ENCODE measurements at places on chromosomes 3 and 15.

DNA sequence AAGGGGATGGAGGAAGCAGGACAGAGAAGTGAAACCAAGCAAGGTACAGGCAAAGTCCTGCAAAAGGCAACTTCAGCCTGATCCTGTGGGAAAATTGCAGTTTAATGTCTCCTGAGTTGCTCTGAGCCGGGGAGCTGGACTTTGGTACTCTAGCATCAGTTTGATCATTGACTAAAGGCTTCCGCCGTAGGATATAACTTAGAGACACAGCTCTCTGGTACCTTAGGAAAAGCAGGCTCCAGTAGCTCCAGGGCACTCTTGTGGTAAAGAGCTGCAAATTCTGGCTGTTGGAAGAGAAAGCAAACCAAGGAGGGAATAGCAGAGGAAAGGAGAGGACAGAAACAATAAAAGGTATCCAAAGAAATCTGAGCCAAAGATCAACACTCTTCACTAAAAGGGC is 521.1 kb downstream of the PLOD2 start:
- DNase-seq = no peak

DNA sequence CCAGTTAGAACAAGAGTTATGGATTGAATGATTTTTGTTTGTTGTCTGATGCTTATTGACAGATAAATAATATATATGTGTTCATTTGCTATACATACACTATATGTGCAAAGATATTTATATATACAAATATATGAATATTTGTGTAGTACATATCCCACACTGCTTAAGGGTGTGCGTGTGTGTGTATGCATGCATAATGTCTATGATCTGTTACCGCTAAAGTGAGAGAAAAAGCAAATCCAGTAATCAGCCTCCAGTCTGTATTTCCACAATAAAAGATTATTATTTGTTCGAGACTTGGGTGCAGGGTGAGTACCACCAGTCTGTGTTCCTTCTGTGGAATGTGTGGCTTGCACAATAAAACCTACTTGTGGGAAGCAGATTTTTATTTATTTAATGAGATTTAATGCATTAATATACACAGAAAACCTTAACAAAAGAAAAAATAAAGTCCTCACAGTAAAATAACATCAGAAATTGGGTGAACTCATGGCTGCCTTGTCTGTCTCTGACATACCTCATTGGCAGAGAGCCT is 366.0 kb upstream of the TBL1XR1 start:
- no peak for DNase-seq

- DNase-seq = no peak
Measured at GRCh38 chr3:72008226-72008996, 223.5 kb upstream of the PROK2 start.

- DNase-seq = no peak
Measured at GRCh38 chr3:171804618-171805389, 5.5 kb downstream of the PLD1 start.

GRCh38 chr3:170024581-170024980 is 13.2 kb upstream of the GPR160 start:
- DNase-seq = no peak
